ENCODE measurements at places on chromosomes 13 and 19.

- no peak for DNase-seq
These were observed 26.3 kb downstream of the ZNF844 start for GRCh38 chr19:12090807-12091206.

GRCh38 chr13:72205773-72206172, 338.8 kb upstream of the DACH1 start:
- DNase-seq: no peak

DNA sequence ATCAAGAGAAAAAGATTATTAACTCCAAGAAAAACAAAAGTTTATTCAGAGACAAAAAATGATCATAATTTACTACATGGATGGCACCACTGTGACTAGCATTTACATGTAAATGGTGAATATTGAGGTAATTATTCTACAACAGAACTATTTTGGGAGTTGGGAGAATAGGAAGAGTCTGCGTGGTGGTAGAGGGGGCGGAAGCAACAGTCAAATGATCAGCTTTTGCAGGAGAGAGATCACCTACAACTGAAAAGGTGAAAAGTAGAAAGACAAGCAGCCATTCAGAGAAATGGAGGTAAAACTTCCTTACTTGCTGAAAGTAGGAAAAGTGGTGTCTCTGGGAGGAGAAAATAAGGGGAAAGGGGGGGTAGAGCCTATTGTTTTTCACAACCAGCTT, 62.8 kb upstream of the SACS start:
- DNase-seq: no peak

- DNase-seq: no peak
These were observed 509.0 kb downstream of the OLFM4 start for GRCh38 chr13:53537586-53537985.

DNA sequence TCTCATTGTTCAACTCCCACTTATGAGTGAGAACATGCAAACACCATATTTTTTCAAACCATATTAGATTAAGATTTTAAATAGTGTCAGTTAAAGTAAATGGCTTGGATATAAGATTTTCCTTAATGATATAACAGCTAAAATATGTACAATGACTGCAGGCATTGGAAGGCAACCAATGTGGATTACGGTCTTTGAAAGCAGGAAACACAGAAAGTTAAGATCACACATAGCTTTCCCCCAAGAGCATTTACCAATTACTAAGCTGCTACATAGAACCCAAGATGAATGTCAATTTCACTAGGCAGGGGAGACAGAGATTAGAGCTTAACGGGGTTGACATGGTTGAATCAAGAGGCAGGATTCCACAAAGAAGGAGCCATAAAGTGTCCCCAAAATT, 173.2 kb upstream of the TRPC4 start:
- no peak for DNase-seq

Measured in HEK293T (cell line).